Stimulated activated CD4-positive, alpha-beta T cell treated with anti-CD3 and anti-CD28 coated beads, TNF-alpha, amount 100 ng/mL, for 1 hour (primary cell): ENCODE measurements at places on chromosomes 1 and 21.

DNA sequence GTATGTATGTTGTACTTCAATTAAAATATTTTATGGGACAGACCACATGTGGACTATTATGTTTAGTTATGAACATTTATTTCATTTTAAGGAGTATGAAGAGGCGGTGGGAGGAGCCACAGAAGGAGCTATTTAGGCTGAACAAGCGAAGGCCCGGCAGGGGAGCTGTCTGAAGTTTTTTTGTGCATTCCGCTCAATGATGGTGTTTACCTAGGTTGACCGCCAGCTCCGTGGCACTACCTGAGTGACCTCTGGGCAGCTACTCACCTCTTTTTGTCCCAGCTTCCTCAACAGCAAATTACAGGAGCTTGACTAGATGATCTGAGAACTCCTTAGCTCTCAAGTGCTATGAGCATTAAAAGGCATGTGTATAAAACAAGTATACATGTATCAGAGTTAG, 32.7 kb upstream of the C1orf198 start:
- DNase-seq = no peak

GRCh38 chr21:37139154-37139553, 66.1 kb downstream of the TTC3 start:
- no peak for DNase-seq

- DNase-seq = no peak
Measured at GRCh38 chr1:1073743-1074587, at the start of gene RNF223. RNF223 (minus strand) TSS chr1:1074306; CDS start chr1:1072566, 1,740 bp downstream.

GRCh38 chr1:29176576-29176975, 5.1 kb downstream of the SRSF4 start:
- no peak for DNase-seq

- DNase-seq = no peak
Measured at GRCh38 chr1:69171248-69171647, 396.5 kb upstream of the LRRC7 start.

DNA sequence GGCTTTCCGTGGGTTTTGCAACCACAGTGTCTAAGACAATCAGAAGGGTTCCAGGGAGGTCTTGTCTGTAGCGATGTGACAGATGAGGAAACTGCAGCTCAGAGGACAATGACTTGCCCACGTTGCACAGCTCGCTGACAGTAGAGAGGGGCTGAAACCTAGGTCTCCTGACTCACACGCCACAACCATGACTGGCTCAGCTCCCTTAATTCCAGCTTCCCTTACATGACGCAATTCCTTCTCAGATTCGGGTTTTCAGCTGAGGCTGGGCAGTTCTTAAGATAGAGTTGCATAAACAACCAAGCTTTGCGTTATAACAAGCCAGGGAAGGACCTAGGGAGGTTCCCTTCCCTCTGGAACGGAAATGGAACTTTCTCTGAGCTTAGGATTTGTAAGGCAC, 36.3 kb downstream of the DHCR24 start:
- no peak for DNase-seq
